ENCODE measurements at places on chromosomes 12 and 14.

- DNase-seq, result no peak
These were observed 26.6 kb downstream of the LRCOL1 start for GRCh38 chr12:132583736-132584135.

DNA sequence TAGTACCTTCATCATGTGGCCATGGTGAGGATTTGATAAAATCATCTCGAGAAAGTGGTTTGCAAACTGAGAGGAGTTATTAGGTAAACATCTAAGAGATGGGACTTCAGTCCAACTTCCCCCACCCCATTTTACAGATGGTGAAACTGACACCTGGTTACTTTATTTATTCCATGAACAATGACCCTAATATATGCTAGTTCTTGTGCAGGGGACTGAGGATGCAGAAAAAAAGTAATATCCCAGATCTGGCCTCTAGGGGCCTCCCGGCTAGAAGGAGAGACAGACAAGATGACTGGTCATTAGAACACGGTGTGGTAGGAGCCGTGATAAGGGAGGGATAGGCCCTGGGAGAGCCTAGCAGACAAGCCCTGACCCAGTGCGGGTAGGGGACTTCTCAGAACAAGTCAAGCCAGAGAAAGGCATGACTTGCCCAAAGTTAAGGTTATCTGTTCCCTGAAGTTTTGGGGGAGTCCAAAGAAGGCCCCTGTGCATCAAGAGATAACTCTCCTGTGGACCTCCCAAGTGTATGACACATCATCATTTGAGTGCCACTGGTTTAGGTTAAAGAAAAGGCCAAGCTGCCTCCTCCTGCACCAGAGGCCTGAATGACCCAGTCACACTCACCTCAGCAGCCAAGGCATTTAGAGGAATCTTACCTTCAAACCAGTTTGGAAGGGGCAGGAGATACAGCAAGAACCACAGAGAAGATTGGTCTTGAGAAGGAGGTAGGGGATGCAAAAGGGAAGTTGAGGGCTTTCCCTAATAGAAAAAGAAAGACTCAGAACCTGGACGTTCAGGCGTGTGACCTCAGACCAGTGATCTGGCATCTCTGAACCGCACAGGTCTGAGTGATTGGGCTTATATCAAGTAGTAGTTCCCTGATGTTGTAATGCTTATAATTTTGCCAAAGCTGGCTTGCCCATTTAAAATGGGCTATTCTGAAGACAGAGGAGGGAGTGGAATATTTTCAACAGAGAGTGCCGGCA lies 1.6 kb downstream of the CMKLR1 start:
- DNase-seq, result no peak

DNA sequence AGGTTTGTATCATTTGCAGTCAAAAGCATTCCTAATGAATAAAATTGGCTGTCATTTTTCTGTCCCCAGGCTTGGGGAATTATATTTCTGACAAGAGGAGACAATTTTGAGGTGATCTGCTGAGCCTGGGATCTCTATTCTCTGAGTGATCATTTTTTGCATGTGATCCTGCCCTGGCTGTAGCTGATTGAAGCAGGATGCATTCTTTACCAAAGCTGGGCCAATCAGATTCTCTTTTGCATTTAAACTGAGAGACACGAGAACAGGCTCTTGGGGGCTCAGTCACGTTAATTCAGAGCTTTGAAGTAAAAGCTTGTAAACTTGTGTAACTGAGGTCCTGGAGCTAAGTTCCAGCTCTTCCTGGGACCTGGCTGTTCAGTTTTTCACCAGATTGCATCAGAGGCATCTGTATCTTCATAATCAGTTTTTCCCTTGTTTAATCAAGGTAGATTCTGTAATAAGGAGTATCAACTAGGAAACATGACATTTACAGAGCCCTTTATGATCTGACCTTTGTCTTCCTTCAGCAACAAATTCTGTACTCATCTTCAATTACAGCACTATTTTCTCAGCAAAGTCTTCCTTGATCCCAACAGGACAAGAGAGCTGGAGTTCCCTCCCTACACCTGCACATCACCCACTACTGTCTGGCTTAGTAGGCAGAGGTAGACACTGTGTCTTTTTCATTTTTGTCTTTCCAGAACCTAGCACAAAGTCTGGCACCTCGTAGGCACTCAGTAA lies 35.0 kb upstream of the MANSC4 start:
- no peak for DNase-seq

DNA sequence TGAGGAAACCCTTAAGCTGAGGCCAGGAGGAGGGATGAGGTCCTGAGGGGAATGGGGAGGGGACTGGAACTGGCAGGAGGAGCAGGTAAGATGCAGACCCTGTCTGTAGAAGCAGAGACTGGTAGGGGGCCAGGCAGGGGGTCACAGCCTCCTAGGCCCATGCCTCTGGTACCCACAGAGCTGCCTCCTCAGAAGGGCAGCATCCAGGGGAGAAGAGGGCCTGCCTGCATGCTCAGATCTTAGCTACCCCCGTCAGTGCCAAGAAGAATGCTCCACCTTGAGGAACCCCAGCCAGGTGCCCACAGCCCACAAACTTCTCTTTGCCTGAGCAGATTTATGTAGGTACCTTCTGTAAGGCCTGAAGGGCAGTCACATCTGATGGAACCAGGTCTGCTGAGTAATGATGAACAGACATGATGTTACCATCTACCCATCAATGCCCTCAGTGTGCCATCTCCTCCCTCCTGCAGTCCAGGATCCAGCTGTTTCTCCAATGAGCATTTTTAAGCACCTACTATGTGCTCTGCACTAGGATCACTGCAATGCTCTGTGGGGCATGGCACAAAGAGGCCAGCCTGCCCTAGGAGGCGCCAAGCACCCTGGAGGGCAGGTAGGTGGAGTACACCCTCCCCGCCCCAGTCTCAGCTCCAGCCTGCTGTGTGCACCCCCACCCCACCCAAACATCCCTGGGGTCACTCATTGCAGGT lies 24.8 kb upstream of the ZFP36L1 start:
- no peak for DNase-seq

GRCh38 chr14:22449600-22449905 lies 139.5 kb downstream of the DAD1 start:
- no peak for DNase-seq

GRCh38 chr12:49865782-49866135 lies 22.9 kb upstream of the BCDIN3D start:
- no peak for DNase-seq

DNA sequence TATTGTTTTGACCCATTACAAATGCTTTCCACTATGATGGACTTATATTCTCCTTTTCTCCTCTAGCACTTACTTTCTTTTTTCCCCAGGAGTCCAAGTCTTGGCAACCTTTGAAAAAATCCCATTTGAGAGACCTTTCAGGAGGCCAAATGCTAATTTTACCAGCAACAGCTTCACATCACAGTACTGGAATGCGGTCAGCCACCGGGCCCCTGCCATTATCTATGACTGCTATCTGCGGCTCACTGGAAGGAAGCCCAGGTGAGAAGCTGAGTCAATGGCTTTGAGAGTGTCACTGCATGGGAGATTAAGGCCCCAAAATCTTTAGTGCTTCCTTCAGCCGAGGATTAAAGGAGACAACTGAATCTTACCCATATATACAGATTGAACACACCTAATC lies 64.2 kb downstream of the ERGIC2 start:
- DNase-seq, result no peak

GRCh38 chr12:63826006-63826585 lies 18.4 kb upstream of the SRGAP1 start:
- no peak for DNase-seq

DNA sequence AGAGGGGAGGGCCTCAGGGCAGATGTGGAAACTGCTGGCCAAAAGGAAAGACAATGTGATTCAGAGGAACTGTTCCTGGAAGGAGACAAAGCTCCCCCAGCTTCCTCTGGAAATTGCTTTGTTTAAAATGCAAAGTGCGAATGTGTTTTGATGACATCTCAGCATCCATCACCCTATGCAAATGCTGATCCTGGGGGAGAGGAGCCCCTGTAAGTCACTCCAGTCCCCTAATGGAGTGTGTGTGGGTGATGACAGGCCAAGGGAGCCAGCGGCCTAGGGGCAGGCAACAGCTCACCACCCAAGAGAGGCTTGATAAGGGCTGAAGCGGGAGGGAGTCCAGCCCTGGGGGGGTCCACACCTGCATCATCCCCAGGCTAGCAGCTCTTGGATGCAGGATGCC lies 134.2 kb downstream of the ESRRB start:
- no peak for DNase-seq

GRCh38 chr12:48861111-48861510 lies 4.6 kb downstream of the RND1 start:
- no peak for DNase-seq

DNA sequence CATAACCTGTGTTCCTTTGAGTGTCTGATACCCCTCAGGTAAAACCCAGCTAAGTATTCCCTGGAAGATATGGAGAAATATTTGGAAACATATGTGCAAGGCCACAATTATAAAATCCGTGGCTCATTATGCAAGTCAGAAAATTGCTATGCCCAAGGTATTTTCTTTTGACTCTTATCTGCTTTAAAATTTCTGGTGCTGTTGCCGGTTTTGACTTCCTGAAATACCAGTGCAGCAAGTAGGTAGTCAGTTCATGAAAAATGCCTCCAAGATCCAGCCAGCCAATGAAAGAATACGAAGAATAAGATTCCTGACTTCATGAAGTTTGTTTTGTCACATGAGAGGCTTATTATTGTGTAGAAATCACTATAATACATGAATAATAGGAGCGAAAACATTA lies 20.2 kb upstream of the FUT8 start:
- DNase-seq, result no peak

- no peak for DNase-seq
These were observed 17.6 kb downstream of the AGAP2 start for GRCh38 chr12:57720606-57721595.

GRCh38 chr12:63915105-63915800 lies 70.8 kb downstream of the SRGAP1 start:
- no peak for DNase-seq

GRCh38 chr12:15037091-15037687 lies 64.3 kb downstream of the PDE6H start:
- no peak for DNase-seq

DNA sequence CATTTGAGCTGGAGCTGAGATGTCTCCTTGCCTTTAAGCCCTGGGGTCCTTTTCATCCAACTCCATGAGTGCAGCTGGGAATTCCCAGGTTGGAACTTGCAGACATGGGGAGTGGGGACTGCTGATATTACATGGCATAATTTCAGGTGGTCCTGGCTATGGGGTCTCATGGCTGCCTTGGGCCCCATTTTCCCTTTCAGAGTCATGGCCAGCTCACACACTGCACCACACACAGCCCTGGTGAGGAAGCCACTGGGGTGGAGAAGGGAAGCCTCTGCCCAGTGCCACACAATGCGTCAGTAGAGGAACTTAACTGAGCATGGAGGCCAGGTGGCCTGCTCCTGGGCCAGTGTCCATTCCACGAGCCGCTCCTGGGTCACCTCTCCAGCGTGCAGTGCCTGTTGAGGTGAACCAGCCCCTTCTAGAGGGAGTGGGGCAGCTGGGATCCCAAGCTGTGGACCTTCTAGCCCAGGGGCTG lies 17.3 kb upstream of the KRT86 start:
- no peak for DNase-seq

DNA sequence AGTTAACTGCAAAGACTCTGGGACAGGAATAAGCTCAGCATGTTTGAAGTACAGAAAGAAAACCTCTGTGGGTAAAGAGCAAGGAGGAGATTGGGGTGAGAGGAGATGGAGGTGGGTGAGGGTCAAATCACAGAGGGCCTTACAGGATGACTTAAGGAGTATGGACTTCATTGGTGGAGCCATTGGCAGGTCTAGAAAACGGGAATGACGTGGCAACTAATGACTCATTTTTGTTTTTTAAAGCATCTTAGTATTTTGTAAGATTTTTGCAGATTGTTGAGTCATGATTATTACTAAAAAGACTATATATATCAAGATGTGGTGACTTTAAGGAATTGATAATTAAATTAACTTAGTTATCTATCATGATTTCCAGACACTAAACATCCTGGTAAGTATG lies 18.5 kb downstream of the UTP20 start:
- no peak for DNase-seq

DNA sequence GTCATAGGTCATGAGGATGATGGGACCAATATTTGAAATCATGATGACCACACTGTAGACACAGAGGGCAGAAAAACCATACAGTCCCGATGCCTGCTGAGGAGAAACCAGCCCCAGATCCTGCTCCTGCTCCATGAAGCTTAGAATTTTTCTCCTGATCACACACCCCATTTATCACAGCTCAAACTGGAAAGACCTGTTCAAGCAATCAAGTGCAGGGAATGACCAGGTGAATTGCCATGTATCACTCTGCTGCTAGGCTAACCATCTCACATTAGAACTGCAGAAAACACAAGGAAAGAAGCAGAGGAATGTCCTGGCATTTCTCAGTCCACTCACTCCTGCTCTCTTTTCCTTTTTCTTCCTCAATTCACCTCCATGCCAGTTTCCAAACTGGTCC lies 18.1 kb downstream of the MANSC1 start:
- no peak for DNase-seq

DNA sequence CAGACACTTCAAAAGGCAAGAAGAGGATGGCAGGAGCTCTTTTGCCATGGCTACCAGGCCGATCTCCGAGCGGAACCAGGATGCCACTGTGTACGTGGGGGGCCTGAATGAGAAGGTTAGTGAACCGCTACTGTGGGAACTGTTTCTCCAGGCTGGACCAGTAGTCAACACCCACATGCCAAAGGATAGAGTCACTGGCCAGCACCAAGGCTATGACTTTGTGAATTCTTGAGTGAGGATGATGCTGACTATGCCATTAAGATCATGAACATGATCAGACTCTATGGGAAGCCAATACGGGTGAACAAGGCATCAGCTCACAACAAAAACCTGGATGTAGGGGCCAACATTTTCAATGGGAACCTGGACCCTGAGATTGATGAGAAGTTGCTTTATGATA lies 9.8 kb downstream of the GARIN2 start:
- DNase-seq, result no peak

Measured in CMK (cell line).